ENCODE measurements at places on chromosomes 3 and 15. TPM values are rescaled to one million over a fixed set of nuclear protein-coding genes. Genes with fewer than 3 reads are reported as not detected.

The EFHB gene
- 1.4 TPM for total RNA-seq

The ITGA11 gene
- total RNA-seq, result 0.20 TPM

The USP50 gene
- total RNA-seq, result 0.39 TPM

The FGF12 gene
- total RNA-seq, result under 0.01 TPM

The AHSG gene
- not detected for total RNA-seq

The CPNE4 gene
- total RNA-seq, result 0.20 TPM

The ACOX2 gene
- total RNA-seq, result 13.1 TPM

The MYRIP gene
- total RNA-seq, result 0.20 TPM

The FRMD5 gene
- total RNA-seq, result under 0.01 TPM
